ENCODE measurements at places on chromosomes 3 and 15.

GRCh38 chr15:66619152-66619903 lies 53.5 kb upstream of the LCTL start:
- peak; percentile 6 for DNase-seq

DNA sequence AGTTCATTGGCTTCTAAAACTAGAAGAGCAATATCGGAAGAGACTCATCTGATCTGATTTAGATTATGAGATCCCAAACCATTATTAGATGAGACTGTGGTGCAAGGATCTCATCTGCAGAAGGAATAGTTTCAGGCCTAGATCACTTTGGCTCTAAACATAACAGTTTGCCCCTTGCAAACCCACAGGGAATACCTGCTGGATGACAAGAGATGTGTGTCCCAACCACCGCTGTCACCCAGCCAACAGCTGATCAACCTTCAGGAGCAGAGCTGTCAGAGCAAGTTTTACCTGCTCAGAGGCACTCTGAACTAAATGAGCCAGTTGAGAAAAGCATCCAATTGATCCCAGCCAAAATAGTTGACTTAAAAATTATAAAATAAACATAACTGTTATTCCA lies 64.0 kb upstream of the ST3GAL6 start:
- no peak for DNase-seq

GRCh38 chr3:38468765-38469164 lies 15.1 kb downstream of the ACVR2B start:
- DNase-seq: no peak

GRCh38 chr15:67259806-67260205 lies 5.2 kb downstream of the IQCH start:
- no peak for DNase-seq

GRCh38 chr3:30768703-30769550 lies 125.5 kb downstream of the GADL1 start:
- DNase-seq: peak; percentile 50

DNA sequence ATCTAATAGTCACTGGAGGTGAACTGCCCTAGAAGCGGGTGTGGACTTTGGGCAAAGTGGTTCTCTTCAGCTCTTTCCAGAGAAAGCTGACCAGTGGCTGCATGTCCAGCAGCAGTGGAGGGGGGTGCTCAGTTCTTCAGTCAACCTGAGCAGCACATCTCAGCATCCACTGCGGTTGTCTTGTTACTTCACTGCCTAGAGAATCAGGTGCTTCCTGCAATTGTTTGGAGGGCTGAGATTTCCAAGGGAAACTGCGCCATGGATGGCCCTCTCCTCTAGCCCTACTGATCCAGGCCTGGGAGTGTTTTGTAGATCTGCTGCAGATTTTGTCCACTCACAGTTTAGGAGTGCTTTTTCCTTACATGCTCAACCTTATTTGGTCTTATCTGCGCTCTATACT lies 65.6 kb upstream of the CFAP161 start:
- no peak for DNase-seq

- no peak for DNase-seq
Measured at GRCh38 chr3:188571531-188572095, 417.7 kb downstream of the LPP start.

DNA sequence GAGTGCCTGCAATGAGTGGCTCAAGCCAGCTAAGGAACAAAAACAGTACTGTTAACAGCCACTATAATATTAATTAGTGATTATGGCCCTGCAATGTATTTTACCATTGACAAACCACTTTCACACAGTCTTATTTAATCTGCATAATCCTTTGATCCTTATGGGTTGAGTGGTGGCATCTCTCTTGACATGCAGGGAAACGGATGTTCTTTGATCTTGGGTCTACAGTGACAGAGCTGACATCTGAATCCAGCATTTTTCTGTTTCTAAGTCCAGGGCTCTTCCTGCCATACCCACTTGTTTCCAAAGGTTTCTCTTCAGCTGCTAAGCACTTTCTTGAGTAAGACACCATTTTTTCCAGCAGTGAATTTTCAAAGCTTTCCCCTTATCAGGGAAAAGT lies 277.7 kb upstream of the ROPN1 start:
- no peak for DNase-seq

DNA sequence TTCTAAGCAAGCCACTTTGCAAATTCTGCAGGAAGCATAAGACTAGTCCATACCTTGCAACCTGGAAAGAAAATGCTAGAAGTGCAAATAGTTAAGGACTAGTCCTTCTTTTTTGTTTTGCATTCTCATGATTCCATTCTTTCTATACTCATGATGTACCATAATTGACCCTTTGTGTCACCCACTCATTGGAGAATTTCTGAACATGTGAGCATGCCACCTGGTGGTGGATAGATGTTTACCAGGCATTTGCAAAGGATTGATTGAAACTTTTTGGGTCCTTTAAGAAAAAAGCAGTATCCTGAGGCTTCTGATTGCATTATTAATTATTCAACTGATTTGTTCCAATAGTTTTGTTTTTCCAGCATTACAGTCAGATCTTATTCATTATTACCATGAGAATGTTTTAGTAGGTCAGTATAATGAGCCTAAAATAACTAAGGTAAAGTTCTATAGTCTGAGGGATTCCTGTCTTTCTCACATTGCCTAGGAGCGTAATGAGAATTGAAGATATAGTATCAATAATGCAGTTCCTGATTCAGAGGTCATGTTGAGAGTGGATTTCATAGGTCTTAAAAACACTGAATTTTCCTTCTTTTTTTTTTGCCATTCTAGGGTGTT lies 20.2 kb upstream of the DIPK2A start:
- DNase-seq: no peak

GRCh38 chr3:77407441-77407840 lies 367.5 kb downstream of the ROBO2 start:
- DNase-seq: no peak

GRCh38 chr15:70726753-70727152 lies 36.6 kb downstream of the UACA start:
- no peak for DNase-seq

- DNase-seq: no peak
Measured at GRCh38 chr15:76994496-76994895, 430 bp upstream of the PSTPIP1 start.

DNA sequence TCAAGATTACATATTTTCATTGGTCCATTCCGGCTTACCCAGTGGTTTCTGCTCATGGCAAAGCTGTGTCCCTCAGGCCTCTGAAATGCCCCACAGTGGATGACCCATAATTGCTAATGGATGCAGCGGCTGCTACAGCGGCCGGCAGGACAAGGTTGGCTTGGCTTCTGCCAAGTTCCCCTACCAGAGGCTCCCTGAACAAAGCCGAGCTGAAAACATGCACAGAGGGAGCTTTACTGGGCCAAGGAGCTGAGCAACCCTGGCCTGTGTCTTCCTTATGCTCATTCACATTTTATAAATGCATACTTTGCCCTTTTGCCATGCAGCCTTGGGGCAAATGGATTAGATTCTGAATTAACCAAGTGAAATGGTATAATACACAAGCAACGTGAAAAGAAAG lies 150.5 kb downstream of the NTRK3 start:
- DNase-seq: no peak

DNA sequence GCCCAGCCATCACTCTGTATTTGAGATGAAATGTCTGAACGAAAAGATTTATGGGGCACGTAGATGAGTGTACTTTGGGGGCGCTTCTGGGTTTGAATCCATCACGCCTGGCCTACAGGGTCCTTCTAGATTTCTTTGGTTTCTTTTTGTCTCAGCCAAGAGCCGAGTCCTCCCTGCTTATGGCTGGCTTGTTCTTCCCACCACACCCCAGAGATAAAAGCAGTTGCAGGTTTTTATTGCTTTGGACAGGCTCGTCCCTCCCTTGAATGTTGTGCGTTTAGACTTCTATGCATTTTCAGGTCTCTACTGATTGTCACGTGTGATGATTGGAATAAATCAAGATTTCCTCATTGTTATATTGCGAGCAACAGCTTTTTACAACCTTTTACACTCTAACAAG lies 104.8 kb upstream of the CHRNA7 start:
- no peak for DNase-seq

GRCh38 chr3:33826688-33827087 lies 28.3 kb downstream of the PDCD6IP start:
- no peak for DNase-seq

GRCh38 chr3:194631696-194632095 lies 1.5 kb downstream of the TMEM44 start:
- DNase-seq: no peak

DNA sequence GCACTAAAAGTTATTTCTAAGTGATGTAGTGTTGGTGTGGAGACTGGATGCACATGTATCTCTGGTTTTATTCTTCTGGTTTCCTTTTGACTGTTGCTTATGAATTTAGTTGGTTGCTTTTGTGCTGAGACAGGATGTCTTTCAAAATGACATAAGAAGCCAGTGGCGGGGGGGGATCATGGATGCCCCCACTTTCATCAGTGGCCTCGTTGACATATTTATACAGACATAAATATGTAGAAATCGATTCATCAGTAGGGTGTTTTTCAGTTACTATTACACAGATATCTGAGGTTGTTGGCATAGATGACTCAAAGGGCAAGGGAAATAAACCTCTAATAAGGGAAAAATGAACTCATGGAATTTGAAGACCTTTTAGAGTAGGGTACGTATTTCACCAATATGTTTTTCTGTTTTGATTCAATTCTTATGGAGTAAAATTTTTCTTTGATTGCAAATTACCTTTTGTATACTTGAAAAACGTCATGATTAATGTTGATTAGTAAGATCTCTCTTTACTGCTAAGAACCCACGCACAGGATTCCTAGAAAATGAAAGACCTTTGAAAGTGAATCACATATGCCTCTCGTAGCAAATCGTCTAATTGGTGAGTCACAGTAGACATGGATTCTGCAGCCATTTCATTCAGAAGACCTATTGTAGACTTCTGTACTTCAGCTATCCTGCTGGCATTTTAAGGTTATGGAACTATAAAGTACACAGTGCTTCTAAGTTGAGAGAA lies 97.4 kb upstream of the RBMS3 start:
- no peak for DNase-seq

GRCh38 chr3:126407412-126408044 lies 12.8 kb downstream of the CFAP100 start:
- DNase-seq: no peak

DNA sequence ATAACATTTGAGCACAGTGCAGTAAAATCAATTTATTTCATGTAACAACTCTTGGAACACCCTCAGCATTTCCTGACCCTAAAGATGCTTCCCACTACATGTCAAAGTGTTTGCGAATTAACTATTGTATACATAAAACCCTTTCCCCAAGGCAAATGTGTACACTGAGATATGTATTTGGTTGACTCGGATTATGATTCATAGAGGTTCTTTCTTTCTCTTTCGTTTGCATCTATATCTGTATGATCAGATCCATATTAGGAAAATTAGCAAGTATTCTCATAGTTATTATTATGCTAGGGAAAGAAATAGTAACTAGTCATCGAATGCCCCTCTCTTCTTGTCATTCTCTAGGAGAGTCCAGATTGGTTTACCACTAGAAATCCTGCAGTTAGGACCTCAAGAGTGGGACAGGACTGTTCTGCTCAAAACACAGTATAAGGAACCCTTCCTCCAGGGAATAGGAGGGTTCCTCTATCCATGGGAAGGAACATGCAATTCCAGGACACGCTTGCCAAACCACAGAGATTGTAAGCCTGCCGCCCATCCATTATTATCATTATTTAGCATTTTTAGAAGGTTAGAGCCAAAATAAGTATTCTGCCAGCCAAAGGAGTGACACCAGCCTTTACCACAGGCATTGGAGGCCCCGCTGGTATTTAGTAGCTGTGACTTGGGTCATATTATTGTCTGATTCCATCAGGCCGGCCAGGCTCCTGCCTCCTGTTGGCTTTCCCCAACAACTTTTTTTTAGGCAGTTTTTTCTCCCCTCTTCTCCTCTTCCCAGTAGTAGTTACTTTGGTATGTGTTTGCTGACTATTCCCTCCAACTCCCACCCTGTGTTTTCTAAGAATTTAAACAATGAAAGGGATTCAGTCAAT lies 100.7 kb downstream of the GALK2 start:
- DNase-seq: no peak

- no peak for DNase-seq
Measured at GRCh38 chr3:172696357-172696756, 14.5 kb downstream of the NCEH1 start.

- DNase-seq: no peak
Measured at GRCh38 chr3:130835483-130835882, 58.4 kb upstream of the ATP2C1 start.

- no peak for DNase-seq
Measured at GRCh38 chr15:52146776-52147175, 34.2 kb upstream of the BCL2L10 start.

DNA sequence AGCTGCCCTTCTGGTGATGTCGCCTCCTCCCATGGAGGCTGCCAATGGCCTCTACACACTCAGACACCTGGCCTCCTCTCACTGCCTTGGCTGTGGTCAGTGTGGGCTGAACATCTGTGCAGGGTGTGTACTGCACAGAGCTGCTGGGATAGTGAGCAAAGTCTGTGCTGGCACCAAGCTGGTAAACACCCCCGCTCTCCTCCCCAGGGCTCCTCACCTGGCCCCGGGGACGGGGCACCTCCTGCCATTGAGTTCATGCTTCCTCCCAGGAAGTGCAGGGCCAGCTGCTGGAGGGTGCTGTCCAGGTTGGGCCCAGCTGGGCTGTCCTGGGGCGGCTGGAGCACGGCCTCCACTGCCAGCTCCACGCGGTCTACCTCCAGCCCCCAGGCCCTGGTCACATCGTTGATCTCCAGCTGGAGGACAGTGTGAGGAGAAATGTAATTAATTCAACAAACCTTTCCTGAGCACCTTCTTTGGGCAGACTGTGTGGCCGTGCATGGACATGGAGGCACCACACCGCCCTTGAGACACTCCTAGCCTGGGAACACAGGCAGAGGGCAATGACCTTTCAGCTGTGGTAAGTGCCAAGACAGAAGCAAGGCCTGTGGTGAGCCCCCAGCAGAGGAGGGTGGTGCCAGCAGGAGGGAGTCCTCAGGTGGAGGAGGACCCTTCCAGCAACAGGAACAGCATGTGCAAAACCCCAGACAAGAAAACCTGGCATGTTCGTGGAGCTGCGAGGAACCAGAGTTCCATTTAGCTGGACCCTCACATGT lies 6.8 kb downstream of the STOML1 start:
- no peak for DNase-seq

- no peak for DNase-seq
Measured at GRCh38 chr15:68401496-68402431, 30.2 kb downstream of the ITGA11 start.

- no peak for DNase-seq
Measured at GRCh38 chr3:115638241-115638640, 14.9 kb downstream of the GAP43 start.

GRCh38 chr15:92226020-92226612 lies 167.6 kb upstream of the ST8SIA2 start:
- no peak for DNase-seq

DNA sequence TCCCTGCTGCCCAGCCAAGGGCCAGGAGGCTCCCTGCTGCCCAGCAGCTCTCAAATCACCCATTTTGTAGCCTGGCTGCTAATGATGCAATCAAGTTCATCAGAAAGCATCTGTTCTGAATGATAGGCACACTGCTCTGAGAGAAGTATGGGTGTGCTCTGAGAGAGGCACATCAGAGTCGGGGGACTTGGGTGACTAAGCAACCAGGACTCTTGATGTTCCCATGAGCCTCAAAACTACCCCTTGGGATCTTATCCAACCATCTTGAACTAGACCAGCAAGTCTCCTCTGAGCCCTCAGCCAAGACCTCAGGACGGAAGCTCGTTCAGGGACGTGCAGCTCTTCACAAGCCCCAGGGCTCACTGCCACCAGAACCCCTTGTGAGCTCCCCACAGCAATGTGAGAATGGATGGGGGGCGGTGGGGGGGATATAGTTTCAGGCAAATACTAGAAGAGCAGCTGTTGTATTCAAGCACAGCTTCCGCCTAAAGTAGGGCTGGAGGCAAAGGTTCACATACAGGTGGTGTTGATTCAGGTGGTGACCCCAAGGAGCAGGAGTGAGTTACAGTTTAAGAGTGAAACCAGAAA lies 52.2 kb upstream of the HES1 start:
- no peak for DNase-seq

Measured in effector CD8-positive, alpha-beta T cell (primary cell).